ENCODE measurements at places on chromosomes 2 and 18.

- DNase-seq, result no peak
These were observed 676.2 kb downstream of the ZEB2 start for GRCh38 chr2:143843686-143844085.

DNA sequence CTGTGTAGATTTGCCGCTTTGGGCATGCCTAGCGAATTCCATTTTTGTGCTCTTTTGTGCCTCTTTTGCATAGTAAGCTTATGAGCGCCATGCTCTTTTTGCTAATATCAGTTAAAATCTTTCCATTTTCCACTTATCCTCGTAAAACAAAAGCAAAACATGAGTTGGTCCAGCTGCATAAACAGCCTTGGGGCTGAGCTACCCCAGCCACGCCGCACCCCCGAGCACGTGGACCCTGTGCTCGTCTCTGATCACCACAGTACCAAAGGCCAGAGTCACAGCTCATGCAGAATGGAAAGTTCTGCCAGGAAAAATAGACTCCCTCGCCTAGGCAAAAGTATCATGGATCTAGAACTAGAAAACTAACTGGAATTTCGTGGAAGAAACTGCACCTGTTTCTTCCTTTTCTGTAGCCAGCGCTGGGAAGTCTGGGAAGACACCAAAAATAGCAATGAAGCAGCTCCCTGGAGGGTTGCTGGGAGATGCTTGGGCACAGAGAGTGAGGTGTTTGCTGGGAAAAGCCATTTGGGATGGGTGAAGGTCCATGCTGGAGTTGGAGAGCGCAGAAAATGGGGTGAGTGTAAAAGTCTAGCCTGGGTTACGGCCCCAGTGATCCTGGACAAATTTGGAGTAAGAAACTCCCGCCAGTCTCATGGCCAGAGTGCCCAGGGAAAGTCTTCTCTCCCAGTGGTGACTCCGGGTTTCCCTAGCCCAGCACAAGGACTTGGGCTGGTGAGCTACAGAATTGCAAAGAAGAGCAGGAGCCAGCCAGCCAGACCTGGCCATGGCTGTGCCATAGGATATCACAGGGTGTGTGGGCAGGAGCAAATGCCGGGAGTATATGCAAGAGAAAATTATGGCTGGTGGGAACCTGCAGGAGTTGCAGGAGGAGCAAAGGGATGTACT is 218.4 kb downstream of the GBX2 start:
- DNase-seq, result no peak

- DNase-seq, result no peak
These were observed 7.2 kb downstream of the CPSF3 start for GRCh38 chr2:9430316-9431293.

- no peak for DNase-seq
These were observed 35.0 kb downstream of the AOX1 start for GRCh38 chr2:200620606-200621390.

- no peak for DNase-seq
These were observed 99.2 kb downstream of the SMAD7 start for GRCh38 chr18:48851599-48851960.

DNA sequence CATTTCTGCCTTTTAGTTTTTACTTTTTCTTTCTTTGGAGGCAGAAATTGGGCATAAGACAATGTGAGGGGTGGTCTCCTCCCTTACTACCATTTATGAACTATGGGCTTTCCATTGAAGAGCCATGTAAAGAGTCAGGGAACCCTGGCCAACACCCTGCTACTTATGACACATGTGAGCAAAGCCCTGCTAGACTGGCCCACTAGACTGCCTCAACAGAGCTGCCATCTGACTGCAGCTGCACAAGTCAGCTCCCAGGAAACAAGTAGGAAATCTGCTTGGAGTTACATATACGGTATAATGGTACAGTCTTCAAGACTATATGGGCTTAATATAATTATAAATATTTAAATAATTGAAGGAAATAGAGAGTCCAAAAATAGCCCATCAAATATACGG is 816.8 kb downstream of the TRIB2 start:
- peak; percentile 78 for DNase-seq

GRCh38 chr2:223467196-223467595 is 135.0 kb downstream of the SCG2 start:
- DNase-seq, result no peak

DNA sequence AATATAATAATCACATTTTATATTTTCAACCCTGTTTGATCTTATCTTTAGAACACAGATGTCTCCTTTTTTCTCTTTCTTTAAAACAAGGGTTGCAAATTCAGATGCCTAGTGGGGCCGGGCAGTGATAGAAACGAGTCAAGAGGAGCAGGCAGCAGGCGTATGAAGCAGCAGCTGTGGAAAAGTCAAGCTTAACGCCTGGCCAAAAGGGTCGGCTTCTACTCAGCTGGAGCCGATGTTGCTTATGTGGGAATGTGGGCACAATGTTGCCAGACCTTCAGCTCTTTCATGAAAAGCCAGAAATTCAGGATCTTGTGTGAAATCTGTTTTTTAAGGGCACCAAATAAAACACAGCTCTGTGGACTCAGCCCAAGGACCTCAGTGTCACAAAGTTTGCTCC is 642.7 kb downstream of the ARHGAP15 start:
- DNase-seq, result no peak

- peak; percentile 17 for DNase-seq
These were observed 14.5 kb downstream of the IL1R2 start for GRCh38 chr2:102005989-102006885.

- peak; percentile 56 for DNase-seq
These were observed 767.7 kb upstream of the GCFC2 start for GRCh38 chr2:76478266-76479035.

DNA sequence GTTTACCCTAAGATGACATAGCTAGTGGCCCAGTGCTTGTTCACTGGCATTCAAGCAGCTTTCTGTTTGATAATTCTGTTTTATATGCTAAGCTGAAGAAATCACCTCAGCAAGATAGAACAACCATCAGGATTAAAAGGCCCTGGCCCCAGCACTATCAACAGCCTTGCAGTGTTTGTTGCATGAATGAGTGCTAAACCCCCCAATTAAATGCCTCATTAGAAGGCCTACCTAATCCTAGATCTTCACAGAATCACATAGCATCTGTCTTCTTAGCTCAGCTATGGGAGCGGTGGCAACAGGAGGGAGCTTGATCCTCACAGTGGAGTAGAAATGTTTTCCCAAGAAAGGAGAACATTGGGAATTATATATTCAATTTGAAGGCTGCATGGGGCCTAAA is 194.1 kb upstream of the HNMT start:
- no peak for DNase-seq

- no peak for DNase-seq
These were observed 3.2 kb upstream of the ACVR1C start for GRCh38 chr2:157631861-157632260.

GRCh38 chr18:42914476-42914875 is 201.0 kb downstream of the RIT2 start:
- DNase-seq, result no peak

DNA sequence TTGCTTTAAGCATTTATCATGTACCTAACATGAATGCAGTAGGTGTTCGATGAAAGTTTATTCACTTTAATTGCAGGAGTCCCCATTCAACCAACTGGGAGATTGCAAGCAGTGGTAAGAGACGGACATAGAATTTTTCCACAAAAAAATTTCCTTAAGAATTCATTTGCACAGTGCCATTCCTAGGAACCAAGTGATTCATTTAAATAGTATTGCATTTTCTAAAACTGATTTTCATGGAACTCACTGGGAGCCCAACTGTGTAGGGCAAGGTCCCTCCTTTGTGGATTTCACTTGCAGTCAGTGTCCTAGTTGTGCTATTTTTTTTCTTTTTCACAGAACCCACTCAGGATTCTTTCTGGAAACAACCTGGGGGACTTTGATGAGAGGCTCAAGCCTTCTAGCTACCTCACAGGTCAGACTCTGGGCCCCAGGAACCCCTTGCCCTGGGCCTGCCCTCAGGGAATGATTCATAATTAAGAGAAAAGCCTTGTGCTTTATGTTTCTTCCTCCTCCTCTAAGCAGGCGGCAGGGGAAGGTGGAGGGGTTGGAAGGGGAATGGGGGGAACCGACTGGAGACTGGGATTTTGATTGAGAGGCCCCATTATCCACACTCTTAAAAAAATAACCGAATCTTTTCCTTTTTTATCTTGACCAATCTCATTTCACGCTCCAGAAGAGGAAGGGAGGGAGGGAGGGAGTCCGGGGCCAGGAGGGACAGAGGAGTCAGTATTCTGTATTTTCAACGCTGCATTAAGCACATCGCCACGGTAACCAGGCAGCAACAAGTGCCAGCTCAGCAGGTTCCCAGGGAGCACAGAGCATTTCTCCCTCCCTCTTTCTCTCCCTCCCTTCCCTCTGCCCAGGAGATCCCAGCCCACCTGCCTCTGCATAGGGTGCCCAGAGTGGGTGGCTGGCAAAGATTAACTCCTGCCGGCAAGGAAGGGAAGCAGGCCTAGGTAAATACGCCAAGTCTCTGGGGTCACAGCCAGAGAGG is 51.8 kb downstream of the PSD4 start:
- DNase-seq, result no peak

Measured in SK-N-DZ (cell line).